ENCODE measurements at places on chromosomes 16 and 17. TPM values are rescaled to one million over a fixed set of nuclear protein-coding genes. Genes with fewer than 3 reads are reported as not detected.

GRCh38 chr16:75085556-75085955 lies 31.0 kb downstream of the LDHD start:
- H3K27ac ChIP-seq: no peak overlapping the region
- H3K4me1 ChIP-seq: no peaks in the 10 kb centered on the region
- DNase-seq: no peak
- no peaks in the 10 kb centered on the region for H3K36me3 ChIP-seq

DNA sequence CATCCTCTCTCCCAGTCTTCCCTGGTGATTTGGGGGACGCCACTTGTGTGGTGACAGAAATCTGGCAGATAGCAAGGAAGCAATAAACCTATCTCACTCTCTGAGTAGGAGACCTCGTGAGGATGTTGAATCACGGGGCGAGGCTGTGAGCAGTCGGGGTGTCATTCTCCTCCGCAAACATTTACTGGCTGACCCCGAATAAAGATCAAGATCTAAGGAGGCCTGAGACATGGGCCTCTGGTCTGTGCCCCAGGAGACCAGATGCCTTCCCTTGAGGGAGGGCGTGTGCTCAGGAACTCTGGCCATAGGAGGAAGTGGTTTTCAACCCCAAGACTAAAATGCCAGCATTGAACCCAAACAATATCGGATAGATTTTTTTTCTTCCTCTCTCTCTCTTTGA lies 53.1 kb downstream of the FOXL1 start:
- no peak overlapping the region for H3K4me3 ChIP-seq
- no peaks in the 10 kb centered on the region for H3K36me3 ChIP-seq
- DNase-seq: no peak
- no peak overlapping the region for H3K27ac ChIP-seq

- H3K4me3 ChIP-seq: no peak overlapping the region
- H3K27me3 ChIP-seq: no peaks in the 10 kb centered on the region
- no peaks in the 10 kb centered on the region for H3K36me3 ChIP-seq
- H3K27ac ChIP-seq: no peak overlapping the region
- DNase-seq: no peak
Measured at GRCh38 chr16:74738816-74739215, 35.8 kb downstream of the FA2H start.

DNA sequence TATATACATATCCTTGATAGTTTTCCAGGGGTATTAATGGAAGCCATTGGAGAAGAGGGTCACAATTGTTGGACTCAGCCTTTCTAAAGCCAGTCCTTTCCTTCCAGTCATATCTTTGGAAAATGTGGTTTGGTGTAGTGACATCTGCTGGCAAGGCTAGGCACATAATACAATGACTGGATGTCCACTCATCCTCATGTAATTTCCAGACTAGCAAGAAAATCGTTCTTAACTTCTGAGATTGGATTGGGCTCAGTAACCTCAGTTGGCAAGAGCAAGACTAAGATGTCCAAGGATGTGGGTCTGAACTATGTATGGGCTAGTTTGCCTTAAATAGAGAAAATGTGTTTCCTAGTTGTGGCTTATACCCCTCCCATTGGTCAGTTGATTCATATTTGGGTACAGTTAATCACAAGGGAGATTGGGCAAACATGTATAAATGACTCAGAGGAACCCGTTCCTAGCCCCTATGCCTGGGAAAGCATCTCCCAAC lies 8.7 kb upstream of the KAT7 start:
- H3K4me3 ChIP-seq: no peak overlapping the region
- no peaks in the 10 kb centered on the region for H3K4me1 ChIP-seq
- H3K27me3 ChIP-seq: no peaks in the 10 kb centered on the region
- peak; percentile 43 for DNase-seq
- no peaks in the 10 kb centered on the region for H3K36me3 ChIP-seq

- H3K4me3 ChIP-seq: peak overlapping the region; percentile 49
- no peaks in the 10 kb centered on the region for H3K4me1 ChIP-seq
- H3K27ac ChIP-seq: no peak overlapping the region
- H3K27me3 ChIP-seq: no peaks in the 10 kb centered on the region
- DNase-seq: no peak
- no peaks in the 10 kb centered on the region for H3K36me3 ChIP-seq
Measured at GRCh38 chr17:18157354-18157985, 26.2 kb upstream of the ALKBH5 start.

GRCh38 chr17:29383686-29384085 lies 6.5 kb upstream of the TAOK1 start:
- no peak overlapping the region for H3K4me3 ChIP-seq
- H3K4me1 ChIP-seq: no peaks in the 10 kb centered on the region
- no peak for DNase-seq
- H3K27ac ChIP-seq: no peak overlapping the region
- H3K27me3 ChIP-seq: no peaks in the 10 kb centered on the region

- H3K27me3 ChIP-seq: no peaks in the 10 kb centered on the region
- DNase-seq: no peak
- no peaks in the 10 kb centered on the region for H3K4me1 ChIP-seq
Measured at GRCh38 chr17:34639706-34640425, 60.5 kb downstream of the TMEM132E start.

- no peaks in the 10 kb centered on the region for H3K27me3 ChIP-seq
- H3K4me3 ChIP-seq: no peak overlapping the region
- no peak overlapping the region for H3K27ac ChIP-seq
- no peaks in the 10 kb centered on the region for H3K4me1 ChIP-seq
Measured at GRCh38 chr16:66167564-66168291, 198.8 kb upstream of the CDH5 start.

GRCh38 chr17:74130276-74130675 lies 73.2 kb upstream of the RPL38 start:
- H3K4me3 ChIP-seq: no peak overlapping the region
- H3K27ac ChIP-seq: no peak overlapping the region
- H3K36me3 ChIP-seq: no peaks in the 10 kb centered on the region

DNA sequence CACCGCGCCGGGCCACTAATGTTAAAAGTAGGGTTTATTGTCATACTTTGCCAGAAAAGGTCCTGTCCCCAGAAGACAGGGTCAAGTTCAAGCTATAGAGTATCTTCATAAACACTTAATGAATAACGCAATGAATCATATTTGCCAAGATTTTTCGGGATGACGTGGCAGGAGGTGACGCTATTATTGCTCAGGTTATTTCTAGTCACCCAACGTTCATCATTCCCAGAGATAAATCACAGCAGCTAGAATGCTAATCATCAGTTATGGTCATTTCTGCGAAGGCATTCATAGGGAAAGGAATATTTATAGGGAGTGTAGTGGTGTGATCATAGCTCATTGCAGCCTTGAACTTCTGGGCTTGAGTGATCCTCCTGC lies 2.0 kb downstream of the TMC5 start:
- no peak overlapping the region for H3K27ac ChIP-seq
- no peaks in the 10 kb centered on the region for H3K4me1 ChIP-seq
- H3K27me3 ChIP-seq: no peaks in the 10 kb centered on the region
- no peak for DNase-seq

DNA sequence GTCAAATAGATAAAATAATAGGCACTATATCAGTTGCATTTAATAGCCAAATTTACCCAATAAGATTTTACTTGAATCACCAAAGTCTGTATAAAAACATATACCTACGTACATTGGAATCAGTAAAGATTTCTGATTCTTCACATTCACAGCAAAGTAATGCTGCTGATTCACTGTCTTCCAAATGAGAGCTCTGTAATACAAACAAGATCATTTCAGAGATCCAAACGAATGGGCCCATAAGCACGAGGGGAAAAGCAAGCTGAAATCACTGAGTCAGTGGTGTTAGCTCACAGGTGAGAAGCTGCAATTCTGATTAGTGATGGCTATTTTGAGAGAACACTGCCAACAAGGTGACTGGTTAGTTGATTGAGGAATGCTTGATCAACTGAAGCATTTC lies 81.3 kb downstream of the SSH2 start:
- DNase-seq: no peak
- no peaks in the 10 kb centered on the region for H3K36me3 ChIP-seq

- H3K4me1 ChIP-seq: peaks cover 55% of the 10 kb centered on the region
- DNase-seq: peak; percentile 89
- H3K4me3 ChIP-seq: peak within 1 kb of the TSS; percentile 21
- H3K27ac ChIP-seq: peak within 1 kb of the TSS; percentile 95
Measured at GRCh38 chr17:352421-353212, at the start of gene RPH3AL. TSS of gene RPH3AL (minus strand) at chr17:352807. CDS start at chr17:327543, 25,264 bp downstream.

DNA sequence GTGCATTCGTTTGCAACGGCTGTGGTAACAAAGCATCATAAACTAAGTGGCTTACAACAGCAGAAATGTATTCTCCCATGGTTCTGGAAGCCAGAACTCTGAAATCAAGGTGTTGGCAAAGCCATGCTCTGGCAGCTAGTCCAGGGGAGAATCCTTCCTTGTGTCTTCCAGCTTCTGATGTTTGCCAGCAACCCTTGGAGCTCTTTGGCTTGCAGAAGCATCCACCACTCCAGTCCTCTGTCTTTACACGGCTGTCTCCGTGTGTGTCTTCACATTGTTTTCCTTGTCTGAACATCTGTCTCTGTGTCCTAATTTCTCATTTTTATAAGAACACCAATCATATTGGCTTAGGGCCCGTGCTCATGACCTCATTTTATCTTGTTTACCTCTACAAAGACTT lies 265.3 kb upstream of the HSBP1 start:
- H3K4me1 ChIP-seq: no peaks in the 10 kb centered on the region
- DNase-seq: no peak
- H3K27me3 ChIP-seq: no peaks in the 10 kb centered on the region
- no peak overlapping the region for H3K4me3 ChIP-seq
- no peaks in the 10 kb centered on the region for H3K36me3 ChIP-seq

DNA sequence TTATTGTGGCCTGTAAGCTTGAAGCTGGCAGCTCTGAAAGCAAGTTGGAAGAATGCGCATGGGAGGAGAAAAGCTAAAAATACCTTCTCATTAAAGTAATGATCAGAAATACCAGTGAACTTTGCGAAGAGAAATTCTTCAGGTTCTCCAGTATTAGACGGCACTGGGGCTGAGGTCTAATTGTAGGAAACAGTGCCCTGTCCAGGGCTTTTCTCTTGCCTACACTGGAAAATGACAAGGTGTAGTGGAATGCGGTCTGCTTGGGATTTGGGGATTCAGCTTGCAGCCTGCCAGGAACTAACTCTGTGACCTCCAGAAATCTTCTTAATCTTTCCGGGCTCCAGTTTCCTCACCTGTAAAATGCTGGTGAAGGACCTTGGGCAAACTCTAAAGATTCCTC lies 53.3 kb upstream of the KCNJ16 start:
- no peak for DNase-seq
- no peak overlapping the region for H3K27ac ChIP-seq
- no peaks in the 10 kb centered on the region for H3K4me1 ChIP-seq
- no peaks in the 10 kb centered on the region for H3K36me3 ChIP-seq
- no peaks in the 10 kb centered on the region for H3K27me3 ChIP-seq

GRCh38 chr16:69328854-69329316 lies 1.5 kb downstream of the PDF start:
- no peak for DNase-seq
- peaks cover 37% of the 10 kb centered on the region for H3K36me3 ChIP-seq
- H3K4me1 ChIP-seq: peaks cover 9% of the 10 kb centered on the region

DNA sequence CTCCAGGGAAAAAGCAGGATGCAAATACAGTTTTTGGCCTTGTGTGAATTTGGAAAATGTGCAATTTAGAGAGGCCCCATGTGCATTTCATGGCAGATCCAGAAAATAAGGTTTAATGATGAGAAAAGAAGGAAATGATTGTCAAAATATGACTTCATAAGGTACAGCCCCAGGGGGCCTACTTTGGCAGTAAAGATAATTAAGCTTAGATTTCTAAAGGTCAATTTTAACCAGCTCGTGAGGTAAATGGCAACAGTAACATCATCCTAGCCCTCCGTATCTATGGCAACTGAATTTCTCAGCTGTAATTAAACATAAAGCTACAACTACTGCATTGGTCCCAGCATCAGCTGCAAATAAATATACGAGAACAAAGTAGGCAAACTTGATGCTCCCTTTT lies 30.0 kb upstream of the PRSS54 start:
- DNase-seq: no peak
- H3K36me3 ChIP-seq: no peaks in the 10 kb centered on the region
- no peaks in the 10 kb centered on the region for H3K4me1 ChIP-seq
- H3K27ac ChIP-seq: no peak overlapping the region
- H3K4me3 ChIP-seq: no peak overlapping the region

GRCh38 chr16:64962786-64963185 lies 159.1 kb downstream of the CDH11 start:
- H3K4me3 ChIP-seq: no peak overlapping the region
- no peaks in the 10 kb centered on the region for H3K27me3 ChIP-seq
- H3K36me3 ChIP-seq: no peaks in the 10 kb centered on the region
- no peaks in the 10 kb centered on the region for H3K4me1 ChIP-seq

GRCh38 chr16:61194573-61194972 lies 841.7 kb downstream of the CDH8 start:
- no peak for DNase-seq
- no peak overlapping the region for H3K27ac ChIP-seq
- H3K4me1 ChIP-seq: no peaks in the 10 kb centered on the region
- H3K4me3 ChIP-seq: no peak overlapping the region
- H3K36me3 ChIP-seq: no peaks in the 10 kb centered on the region

GRCh38 chr16:84138824-84139627 lies 6.0 kb downstream of the HSDL1 start:
- no peak overlapping the region for H3K4me3 ChIP-seq
- no peak for DNase-seq
- no peaks in the 10 kb centered on the region for H3K36me3 ChIP-seq
- no peaks in the 10 kb centered on the region for H3K4me1 ChIP-seq
- no peak overlapping the region for H3K27ac ChIP-seq

DNA sequence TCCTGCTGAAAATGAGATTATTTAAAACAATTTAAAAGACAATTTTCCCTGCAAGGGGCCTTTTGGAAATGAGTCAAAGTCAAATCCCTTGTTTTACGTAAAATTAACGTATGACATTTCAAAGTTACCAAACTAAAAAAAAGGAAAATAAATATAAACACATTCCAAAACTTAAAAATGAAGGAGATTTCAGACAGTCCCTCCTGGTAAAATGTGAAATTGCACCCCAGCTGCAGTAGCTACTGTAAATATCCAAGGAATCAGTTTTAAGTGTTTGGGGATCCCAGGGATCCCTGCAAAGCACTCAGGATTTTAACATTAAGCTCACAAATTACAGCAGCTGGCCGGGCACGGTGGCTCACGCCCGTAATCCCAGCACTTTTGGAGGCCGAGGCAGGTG lies 63.3 kb downstream of the NXN start:
- DNase-seq: no peak
- no peaks in the 10 kb centered on the region for H3K36me3 ChIP-seq
- peaks cover 5% of the 10 kb centered on the region for H3K4me1 ChIP-seq
- no peaks in the 10 kb centered on the region for H3K27me3 ChIP-seq
- H3K4me3 ChIP-seq: no peak overlapping the region
- no peak overlapping the region for H3K27ac ChIP-seq

GRCh38 chr17:38685491-38685890 lies 10.7 kb upstream of the EPOP start:
- no peak overlapping the region for H3K4me3 ChIP-seq
- H3K4me1 ChIP-seq: no peaks in the 10 kb centered on the region
- DNase-seq: no peak
- H3K36me3 ChIP-seq: no peaks in the 10 kb centered on the region

Gene CDK5R1
- total RNA-seq: 0.46 TPM

Gene PTX4
- not detected for total RNA-seq

Gene TMEM238L
- not detected for total RNA-seq

Gene NEUROD2
- total RNA-seq: not detected

Gene FOXN1
- 0.19 TPM for total RNA-seq

Gene DPEP3
- not detected for total RNA-seq

Gene SLFN14
- not detected for total RNA-seq

Gene CAMKK1
- 4.2 TPM for total RNA-seq

Data from pancreas (tissue), 10 donors.